COR-L47 (cell line): ENCODE measurements at places on chromosomes 16 and 17.

- DNase-seq, result no peak
These were observed 122.3 kb upstream of the LHX1 start for GRCh38 chr17:36814958-36815357.

DNA sequence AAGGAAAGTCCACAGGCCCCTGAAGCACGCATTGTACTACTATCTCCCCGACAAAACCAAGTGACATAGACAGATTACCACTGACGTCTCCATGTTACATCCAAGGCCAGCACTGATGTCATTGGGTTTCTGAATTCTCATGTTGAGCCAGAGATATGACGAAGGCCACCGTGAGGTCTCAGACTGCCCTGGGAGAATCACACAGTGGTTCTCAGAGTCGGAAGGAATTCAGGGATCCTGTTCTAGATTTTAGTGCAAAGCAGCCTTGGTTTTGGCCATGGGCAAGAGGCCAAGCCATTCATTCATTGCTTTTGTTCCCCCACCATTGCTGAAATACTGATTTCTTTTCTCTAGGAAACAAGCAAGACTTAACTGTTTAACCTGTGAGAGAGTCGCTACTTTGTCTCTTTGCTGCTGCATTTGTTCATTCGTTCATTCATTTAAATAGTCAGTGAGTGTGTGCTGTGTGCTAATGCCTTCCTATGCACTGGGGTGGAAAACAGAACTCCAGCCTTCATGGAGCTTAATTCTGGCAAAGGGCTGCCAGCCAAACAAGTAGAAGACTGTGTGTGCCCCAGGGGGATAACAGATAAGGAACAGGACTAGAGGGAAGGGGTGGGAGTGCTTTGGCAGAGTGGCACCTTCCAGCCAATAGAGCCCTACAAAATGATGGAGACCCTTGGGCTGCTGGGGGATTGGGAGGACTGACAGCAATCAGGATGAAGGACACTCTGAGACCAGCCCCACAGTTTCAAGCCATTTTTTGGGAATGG, 222.3 kb downstream of the MSI2 start:
- DNase-seq, result no peak

DNA sequence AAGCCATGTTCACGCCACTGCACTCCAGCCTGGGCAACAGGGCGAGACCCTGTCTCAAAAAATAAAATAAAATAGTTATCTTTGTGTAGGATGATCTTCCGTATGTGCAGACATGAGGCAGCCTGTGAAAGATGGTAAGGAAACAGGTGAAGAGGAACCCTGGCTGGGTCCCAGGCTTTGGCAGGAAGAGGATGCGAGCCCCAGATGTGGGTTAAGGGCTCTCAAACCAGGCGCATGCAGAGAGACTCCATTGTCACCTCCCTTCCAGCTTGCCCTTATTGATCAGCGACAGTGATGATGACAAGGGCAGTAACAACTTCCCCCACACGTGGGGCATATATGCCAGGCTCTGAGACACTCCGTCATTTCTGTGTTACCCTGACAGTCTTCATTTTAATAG, 106.8 kb downstream of the GNAO1 start:
- DNase-seq, result no peak

- no peak for DNase-seq
These were observed 2.2 kb downstream of the PLCD3 start for GRCh38 chr17:45129940-45130680.

- DNase-seq, result no peak
These were observed 24.3 kb upstream of the COL1A1 start for GRCh38 chr17:50225701-50226240.

GRCh38 chr16:71853413-71853812, 7.6 kb downstream of the ATXN1L start:
- no peak for DNase-seq

DNA sequence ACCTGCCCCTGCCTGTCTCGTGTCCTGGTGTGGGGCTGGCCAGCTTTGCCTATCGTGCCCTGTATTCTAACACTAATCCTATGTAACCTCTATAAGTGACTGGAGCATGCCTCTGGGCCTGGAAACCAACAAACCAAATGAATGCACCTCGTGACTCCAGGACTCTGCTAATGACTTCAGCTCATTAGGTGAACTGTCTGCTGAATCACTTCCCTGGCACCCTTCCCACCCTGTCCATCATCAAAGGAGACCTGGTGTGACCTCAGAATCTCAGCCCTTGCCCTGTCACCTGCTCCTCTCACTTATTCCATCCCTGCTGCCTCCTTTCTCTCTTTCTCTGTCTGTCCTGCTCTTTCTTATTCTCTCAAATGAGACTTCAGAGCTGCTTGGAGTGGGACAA, 322.4 kb downstream of the CBLN1 start:
- DNase-seq, result no peak

- DNase-seq, result no peak
These were observed 43.9 kb downstream of the TSC2 start for GRCh38 chr16:2091547-2092255.

- no peak for DNase-seq
These were observed 129.9 kb downstream of the SNX11 start for GRCh38 chr17:48237456-48237855.

DNA sequence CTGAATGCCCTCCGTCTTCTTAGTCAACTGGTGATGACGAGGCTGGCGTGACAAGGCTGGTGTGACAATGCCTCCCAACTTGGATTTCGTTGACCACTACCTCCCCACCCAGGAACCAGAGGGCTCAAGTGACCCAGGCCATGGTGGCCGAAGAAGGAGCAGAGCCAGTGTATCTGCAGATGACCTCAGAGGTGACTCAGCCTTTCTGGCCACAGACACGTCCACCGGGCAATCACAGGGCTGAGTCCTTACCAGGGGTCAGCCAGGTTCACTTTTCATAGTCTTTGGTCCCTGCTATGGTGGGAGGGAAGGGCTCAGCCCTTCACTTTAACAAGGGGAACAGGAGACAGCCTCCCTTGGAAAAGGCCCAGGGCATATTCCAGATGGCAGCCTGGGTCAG, 116.3 kb downstream of the MAF start:
- DNase-seq, result no peak

DNA sequence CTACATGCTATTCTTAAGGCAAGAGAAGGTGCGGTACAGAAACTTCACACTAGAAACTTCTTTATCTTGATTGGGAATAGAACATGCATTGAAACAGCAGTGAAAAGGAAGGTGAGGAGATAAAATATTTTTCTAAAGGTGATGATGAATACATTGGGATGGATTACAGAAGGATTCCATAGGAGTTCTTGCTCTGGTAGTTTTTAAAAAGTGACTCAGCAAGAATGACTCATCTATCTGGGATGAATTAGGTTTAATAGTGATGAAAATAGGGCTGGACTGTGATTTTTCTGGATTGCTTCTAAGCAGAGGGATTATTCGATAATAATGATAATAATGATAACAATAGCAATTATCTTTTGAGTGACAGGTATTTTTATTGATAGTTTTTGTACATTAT, 65.6 kb upstream of the HS3ST4 start:
- no peak for DNase-seq

DNA sequence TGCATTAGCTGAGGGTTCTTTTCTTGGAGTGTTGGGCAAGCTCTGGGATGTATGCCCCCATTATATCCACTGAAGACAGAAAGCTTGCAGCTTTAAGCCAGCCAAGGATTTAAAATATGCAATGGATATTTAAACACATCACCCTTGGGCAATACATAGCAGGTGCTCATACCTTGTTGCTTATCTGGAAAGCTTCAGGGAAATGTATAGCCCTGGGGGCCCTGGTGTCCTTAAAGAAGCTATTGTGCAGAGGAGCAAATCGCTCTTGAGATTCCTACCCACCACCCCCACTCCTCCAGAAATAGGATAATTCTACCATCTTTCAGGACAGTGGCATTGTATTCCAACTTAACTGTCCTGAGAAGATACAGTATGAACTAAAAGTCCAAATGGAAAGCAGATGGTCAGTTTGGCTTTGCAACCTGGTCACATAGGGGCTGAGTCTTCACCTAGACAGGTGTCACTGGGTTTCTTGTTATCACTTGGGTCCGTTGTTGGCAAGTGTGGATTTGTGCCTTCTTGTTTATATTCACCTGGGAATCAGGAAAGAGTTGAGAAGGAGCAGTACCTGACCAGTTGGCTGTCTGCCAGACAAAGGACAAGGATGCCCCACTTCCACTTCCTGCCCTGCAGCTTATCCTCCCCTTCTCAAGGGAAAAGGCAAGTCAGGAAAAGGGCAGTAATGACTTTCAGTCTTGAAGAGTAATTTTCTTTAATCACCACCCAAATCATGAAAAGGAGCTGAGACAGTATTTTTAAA, 3.4 kb downstream of the ANKRD40CL start:
- DNase-seq, result peak; percentile 22

- DNase-seq, result no peak
These were observed 482.7 kb upstream of the EEF2KMT start for GRCh38 chr16:5580296-5580695.

DNA sequence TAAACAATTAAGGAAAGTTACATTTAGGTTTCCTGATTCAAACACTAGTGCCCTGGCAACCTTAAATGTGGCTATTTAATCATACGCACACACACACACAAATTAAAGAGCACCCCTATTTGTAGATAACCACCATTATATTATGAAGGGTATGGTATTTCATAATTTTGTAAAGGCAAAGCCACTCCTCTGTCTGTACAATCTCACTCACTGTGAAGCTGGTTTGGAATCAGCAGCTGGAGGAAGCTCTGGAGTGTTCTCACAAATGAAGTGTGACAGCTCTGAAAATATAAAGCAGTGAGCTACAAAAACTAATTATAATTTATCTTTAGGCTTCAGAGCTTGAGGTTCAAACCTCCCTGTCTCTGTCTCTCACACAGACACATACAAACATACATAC, 57.9 kb upstream of the KCNJ16 start:
- DNase-seq, result no peak

GRCh38 chr17:65780111-65780510, 218.7 kb upstream of the AXIN2 start:
- no peak for DNase-seq

GRCh38 chr17:17546399-17547185, 44.9 kb downstream of the PEMT start:
- no peak for DNase-seq

GRCh38 chr16:27314161-27314723, 468 bp downstream of the IL4R start:
- no peak for DNase-seq

DNA sequence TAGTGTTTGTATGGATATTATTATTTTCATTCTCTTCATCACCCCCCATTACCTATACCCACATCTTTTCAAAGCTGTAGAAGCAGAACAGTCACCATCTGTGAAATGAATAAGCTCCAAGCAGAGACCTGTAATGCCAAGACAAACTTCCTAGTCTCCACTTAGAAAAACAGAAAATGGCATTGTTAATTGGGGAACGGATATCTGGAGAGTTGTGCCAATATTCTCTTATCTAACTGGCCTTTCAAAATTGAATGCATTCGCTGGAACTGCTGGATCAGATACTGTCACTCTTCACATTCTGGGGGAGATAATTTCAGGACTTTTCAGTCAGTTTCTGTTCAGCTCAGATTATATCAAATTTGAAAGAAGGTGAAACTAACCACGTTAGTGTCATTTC, 464.4 kb upstream of the GOT2 start:
- no peak for DNase-seq

GRCh38 chr17:79622122-79622601, 11.3 kb upstream of the RBFOX3 start:
- no peak for DNase-seq

- DNase-seq, result no peak
These were observed 667 bp downstream of the EFCAB13 start for GRCh38 chr17:47324224-47325020.

GRCh38 chr16:68070249-68070730, 14.9 kb upstream of the NFATC3 start:
- DNase-seq, result no peak

DNA sequence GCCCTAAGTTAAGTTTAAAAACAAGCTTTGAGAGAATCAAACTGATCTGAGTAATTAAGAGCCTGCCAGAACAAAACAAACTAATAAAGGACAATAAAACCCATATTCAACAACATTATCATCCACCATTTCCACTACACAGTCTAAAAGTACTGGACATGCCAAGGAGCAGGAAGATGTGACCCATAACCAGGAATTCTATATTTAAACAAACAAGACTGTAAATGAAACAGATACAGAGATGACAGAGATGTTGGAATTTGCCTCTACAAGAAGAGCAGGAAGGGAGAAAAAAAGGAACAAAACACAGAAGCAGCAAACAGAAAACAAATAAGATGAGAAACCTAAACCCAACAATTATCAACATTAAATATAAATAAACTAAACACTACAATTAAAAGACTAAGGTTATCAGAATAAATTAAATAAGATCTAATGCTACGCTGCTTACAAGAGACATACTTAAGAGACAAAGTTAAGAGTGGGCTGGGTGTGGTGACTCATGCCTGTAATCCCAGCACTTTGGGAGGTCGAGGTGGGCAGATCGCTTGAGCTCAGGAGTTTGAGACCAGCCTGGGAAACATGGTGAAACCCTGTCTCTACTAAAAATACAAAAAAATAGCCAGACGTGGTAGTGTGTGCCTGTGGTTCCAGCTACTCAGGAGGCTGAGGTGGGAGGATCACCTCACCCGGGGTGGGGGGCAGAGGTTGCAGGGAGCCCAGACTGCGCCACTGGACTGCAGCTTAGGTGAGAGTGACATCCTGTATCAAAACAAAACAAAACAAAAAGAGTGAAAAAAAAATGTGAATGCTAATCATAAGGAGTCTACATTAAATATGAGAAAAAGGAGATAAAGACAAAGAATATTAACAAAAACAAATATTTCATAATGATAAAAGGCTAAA, 50.6 kb downstream of the CREBBP start:
- no peak for DNase-seq

GRCh38 chr17:30229012-30229411, 6.5 kb downstream of the SLC6A4 start:
- no peak for DNase-seq

GRCh38 chr16:25033852-25034251, 18.7 kb upstream of the ARHGAP17 start:
- no peak for DNase-seq

- peak; percentile 14 for DNase-seq
These were observed 4.7 kb upstream of the MMP15 start for GRCh38 chr16:58020628-58021521.
